Fibroblast of villous mesenchyme (primary cell): ENCODE measurements at places on chromosomes 3 and 15. TPM values are rescaled to one million over a fixed set of nuclear protein-coding genes. Genes with fewer than 3 reads are reported as not detected.
A peak's percentile ranks its signal among the peaks of the same experiment; 100 is the strongest.

DNA sequence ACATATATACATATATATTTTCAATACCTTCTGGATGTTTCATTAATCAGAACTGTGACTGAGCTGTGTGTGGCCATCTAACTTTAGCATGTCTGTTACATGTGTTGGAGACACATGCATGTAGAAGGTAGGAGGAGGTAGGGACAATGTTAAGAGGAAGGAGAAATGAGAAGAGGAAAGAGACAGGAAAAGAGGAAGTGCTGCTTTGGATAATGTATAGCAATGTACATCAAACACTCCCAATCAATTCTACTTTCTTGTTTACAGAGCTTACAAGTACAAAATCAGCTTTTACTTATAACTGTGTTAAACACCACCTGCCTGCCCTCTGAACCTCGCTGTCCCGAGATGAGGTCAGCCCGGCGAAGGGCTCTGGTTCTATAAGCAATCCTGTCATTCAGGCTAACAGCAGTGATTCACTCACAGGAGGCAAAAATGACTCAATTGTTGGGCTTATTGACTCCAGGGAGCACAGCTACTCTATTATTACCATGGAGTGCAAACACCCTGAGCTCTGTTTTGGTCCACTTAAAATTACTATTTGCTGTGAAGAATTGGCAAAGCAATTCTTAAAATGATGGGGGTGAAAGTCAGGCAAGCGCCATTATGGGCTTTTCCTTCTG lies 188.9 kb downstream of the MEIS2 start:
- DNase-seq = peak; percentile 40

DNA sequence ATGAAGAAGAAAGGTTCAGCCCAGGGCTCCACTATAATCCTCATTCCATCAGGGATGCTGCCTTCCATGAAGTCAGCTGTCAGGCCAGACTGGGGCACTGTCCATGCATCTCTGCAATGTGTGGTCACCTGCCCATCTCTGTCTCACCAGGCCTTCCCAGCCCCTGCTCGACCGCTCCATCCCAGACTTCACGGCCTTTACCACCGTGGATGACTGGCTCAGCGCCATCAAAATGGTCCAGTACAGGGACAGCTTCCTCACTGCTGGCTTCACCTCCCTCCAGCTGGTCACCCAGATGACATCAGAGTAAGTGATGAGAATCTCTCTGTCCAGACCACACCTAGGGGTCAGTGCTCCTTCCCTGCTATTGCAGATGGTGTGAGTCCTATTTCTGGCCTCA lies 454.1 kb downstream of the EPHB1 start:
- DNase-seq = no peak

GRCh38 chr3:171615686-171616085 lies 155.5 kb upstream of the TNIK start:
- DNase-seq = peak; percentile 11

STARD9 gene
- total RNA-seq = 9.1 and 11.0 TPM in 2 replicates
